Right ventricle myocardium inferior (tissue), 1 donor: ENCODE measurements at places on chromosomes 4 and X.

- no peak for DNase-seq
Observed at GRCh38 chr4:153564630-153565525, 98.7 kb downstream of the TMEM131L start.

GRCh38 chr4:165906272-165906671 lies 33.2 kb downstream of the TLL1 start:
- no peak for DNase-seq

DNA sequence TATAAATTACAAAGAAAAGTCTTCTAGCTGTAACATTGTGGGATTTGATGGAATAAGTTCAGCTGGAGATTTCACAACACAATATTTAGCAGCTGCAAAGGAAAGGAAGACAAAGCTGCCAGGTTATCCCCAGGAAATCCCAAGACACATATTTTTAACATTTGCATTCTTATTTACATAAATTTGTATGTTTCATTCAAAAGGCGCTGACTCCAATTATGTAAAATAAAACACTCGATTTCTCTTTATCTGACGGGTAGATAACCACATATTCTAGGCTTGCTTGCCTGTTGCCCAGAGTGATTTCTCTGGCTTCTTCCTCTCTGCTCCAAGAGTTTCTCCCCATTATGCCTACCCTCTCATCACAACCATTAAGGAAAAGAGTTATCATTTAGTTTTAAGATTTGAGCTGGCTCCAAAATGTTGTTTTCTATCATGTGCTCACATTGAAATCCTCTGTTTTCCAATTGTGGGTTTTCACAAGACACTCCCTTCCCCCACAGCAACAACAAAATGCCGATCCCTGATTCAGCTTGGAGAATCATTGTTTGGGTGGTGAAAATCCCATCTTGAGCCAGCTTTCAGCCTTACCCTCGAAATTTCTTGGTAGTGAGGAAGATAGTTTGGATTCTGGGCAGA lies 128.2 kb upstream of the RASGEF1B start:
- no peak for DNase-seq

DNA sequence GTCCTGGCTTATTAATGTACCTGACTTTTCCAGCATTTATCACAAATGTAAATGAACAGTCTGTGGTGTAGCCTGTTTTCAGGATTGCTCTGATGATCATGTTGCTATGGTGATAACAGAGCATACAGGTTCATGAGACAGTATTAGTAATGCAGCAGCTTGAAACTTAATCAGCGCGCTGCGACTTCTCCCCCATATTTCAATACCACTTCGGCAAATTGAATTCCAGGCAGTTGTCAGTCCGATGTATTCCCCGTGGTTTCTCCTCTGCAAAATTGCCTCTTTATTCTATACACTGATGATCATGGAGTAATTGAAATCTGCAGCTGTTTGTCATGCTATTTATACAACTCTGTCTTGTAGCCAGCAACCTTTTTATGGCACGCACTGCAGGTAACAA lies 239.3 kb downstream of the C4orf33 start:
- DNase-seq = no peak

- no peak for DNase-seq
Observed at GRCh38 chrX:1727531-1728027, 112.7 kb downstream of the ASMT start.

DNA sequence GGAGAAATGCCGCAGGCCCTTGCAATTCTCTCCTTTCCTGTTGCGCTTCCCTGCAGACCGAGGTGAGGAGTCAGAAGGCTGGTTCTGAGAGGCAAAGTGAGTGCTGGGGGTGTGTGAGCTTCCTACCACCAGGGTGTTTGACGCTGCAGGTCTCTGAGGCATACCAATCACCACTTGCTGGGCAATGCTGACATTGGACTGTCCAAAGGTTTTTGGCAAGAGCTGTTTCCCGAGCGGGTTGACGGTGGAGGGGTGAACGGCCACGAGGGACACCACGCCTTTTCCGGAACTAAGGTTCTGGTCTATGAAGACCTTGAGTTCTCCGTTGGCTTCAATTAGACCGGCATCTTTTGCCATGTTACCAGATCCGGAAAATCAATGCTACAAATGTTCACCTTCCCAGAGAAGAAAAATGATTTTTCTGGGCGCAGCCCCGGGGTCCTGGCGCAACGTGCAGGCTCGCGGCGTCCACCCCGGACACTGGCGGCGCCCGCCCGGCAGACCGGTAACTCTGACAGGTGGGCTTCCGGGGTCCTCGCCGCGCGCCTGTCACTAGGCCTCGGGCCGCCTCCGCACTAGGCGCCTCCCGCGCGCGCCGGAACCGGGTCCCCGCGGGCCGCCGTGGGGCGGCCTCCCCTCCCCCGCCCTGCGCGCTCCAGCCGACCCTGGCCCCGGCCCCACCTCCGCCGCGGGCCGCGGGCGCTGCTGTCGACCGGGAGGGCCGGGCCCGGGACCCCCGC lies 44.9 kb upstream of the FAM47C start:
- DNase-seq = no peak

DNA sequence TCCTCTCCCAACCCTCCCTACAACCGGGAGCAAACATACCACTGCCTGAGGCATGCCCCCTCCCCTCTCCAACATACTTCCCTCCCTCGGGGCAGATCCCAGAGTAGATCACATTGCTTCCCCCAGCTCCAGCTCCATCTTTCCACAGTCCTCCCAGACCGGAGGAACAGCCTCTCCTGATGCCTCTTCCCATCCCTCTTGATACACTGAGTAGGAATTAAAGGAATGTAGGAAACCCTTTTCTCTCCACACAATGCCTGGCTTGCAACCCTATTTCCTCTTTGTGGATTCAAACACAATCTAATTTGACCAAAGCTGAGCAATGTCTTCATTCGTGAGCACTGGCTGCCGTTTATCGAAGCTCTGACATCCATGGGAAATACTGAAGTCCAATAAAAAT lies 339.8 kb downstream of the BCOR start:
- no peak for DNase-seq

DNA sequence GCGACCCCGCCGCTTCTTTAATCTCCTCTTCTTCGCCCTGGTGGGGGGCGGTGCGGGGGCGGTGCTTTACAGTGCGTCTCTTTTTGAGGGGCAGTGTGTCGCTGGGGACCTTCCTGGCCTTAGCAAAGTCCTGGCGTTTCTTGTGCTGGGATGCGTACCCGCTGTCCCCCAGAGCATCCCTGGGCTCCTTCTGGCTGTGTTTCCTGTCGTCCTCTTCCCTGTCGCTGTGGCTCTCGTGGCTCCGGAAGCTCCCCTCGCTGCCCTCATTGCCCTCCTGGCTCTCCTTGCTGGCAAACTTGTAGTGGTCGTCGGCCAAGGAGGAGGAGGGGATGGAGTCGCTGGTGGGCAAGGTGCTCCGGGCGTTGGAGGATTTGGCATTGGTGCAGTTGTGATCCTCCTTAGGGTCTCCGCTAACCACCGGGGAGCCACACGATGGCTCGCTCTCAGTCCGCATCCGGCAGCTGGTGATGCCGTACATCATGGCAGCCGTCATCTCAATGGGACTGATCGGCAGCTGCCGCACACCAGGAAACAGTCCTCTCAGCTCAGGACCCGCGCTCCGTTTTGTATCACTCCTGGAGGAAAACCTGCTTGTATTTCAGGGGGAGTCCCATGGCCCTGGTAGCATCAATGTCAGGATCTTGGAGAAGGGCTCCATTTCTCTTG lies 30.4 kb upstream of the TMSB15A start:
- DNase-seq = no peak

- no peak for DNase-seq
Observed at GRCh38 chr4:112279025-112279881, 6.5 kb downstream of the TIFA start.

DNA sequence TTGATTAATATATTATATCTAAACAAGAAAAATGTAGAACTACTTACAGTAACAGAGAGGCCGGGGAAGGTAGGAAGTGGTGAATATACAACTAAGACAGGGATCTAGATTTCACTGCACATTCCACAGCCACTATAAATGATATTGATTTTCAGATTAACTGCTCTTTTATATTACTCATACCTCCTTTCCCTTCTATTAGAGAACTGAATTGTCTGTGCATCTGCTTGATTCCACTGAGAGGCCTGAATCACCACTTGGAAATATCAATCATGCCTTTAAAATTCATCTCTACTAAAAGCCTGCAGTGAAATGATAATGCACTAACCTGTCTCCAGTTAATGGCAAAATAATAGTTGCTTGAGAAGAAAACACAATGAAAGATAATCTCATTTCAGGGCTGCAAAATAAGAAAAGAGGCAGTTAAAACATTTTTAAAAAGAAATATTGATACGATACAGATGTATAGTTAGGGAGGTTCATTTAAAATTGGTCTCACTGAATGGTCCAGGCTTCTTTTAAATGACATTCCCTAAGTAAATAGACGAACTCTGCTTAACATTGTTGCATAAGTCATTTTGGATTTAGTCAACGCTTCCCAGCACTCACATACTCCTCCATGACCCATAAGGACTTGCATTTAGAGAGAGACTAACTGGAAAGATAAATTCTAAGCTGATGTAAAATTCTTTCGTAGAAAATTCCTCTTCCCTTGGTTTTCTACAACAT lies 3.8 kb downstream of the ANTXR2 start:
- no peak for DNase-seq

DNA sequence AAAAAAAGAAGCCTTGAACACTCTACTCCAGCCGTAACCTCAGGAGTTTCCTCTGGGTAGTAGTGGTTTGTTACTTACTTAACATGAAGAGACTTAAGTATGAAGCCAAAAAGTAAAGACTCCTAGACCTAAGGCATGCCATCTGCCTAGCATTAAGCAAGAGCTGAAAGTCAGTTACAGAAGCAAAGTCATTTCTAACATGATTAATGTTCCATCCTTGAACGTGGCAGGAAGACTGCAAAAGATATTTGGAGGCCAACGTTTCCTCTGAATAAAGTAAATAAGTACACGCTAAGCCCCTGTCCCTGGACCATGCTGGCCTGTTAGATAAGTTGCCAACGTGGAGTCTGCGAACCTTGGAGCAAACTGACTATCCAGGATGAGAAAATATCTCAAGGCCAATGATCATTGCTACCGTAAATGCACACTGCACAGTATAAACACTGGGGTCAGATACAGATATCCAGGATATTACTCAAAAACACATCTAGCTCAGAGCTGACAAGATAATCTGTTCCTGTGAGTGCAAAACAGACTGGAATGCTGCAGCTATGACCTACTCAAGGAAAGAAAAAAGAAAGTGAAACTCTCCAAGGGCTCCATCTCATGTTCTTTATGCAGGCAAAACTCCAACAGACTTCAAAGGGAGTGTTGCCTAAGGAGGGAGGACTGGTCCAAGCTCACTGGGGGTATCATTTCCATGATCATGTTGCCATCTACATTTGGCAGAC lies 255.8 kb downstream of the COL25A1 start:
- no peak for DNase-seq

GRCh38 chrX:68942104-68942503 lies 113.3 kb downstream of the EFNB1 start:
- DNase-seq = no peak

DNA sequence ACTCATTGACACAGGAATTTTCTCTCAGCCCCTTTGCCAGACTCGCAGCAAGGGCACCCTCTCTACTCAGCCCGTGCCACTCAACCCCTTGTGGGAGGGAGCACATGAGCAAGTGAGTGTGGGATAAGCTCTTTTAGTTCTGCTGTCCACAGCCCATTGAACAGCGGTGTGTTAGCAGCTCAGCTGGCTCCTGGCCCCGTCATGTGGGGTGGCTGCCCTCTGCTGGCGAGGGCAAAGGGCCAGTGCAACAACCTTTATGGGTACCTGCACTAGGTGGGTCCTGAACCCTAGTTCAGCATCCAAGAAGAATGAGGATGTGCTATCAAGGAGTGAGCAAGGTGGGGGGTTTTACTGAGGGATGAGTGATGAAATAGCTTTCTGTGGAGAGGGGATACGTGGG lies 85.0 kb upstream of the ZNF81 start:
- no peak for DNase-seq

DNA sequence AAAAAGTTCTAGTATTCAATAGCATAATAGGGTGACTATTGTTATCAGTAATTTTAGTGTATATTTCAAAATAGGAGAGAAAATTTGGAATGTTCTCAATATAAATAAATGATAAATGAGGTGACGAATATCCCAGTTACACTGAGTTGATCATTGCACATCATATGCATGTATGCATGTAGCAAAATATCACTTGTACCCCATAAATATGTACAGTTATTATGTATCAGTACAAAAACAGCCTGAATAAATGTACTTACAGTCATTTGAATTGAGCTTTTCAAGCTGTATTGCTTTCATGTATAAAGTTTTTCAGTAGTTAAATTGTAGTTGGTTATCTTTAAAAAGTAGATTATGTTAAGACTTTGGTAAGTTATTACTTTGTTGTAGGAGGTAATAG lies 12.6 kb downstream of the CISD2 start:
- no peak for DNase-seq

DNA sequence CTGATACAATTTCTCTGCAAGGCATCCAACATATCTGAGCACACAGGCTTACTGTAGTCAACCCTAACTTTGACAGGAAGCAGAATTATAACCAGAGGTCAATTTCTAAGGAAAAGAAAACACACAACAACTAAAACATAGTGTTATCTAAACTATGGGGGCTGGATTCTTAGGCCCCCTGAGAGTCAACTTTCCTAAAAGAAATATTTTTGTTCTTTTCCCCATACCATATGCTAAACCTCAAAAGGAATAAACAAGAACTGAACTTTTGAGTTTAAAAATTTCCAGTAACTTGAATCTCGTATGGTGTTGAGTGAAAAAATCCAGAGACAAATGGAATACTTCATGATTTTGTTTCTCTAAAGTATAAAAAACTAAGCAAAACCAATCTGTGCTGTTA lies 42.9 kb downstream of the ATXN3L start:
- DNase-seq = no peak

DNA sequence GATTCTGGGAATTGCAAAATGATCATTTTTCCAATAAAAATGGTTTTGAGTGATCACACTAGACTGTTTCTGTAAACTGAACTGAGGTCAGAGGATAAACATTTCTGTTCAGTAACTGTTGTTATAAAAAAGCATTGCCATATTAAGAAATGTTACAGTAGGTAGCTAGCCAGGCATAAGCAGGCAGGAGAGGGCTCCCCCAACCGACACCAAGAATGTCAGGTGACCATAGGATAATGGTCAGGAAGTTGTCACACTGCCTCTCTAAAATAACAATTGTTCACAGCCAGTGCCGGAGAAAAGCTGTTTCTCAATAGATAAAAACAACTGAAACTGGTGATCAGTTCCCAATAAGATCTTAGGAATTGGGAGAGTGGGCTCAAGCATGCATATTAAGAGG lies 306.2 kb upstream of the SLIT2 start:
- DNase-seq = no peak

DNA sequence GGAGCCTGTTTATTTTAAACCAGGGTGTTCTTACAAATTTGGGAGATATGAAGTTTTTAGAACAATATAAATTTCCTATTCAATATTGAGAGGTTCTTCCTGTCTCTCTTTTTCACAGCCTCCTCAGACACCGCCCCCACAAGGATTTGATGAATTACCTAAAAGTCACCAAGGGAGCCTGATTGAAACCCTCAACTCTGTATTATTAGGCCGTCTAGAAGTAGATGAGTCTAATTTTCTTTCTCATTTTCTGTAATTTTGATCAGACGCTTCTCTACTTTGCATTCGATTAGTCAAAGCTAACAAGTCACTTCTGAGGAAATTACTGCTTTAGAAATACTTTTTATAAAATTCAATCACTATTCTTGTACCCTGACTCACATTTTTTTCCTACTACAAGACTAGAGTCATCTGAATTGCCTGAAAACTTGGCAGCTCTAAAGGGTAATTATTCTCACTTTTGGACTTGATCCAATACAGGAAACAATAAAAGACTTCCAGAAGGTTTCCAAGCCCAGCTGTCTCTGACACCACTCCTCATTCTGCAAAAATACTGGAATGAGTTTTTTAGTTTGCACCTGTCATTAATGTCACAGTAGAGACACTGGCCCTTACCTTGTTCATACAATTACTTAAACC lies 111.2 kb downstream of the ELOVL6 start:
- DNase-seq = no peak
